ENCODE measurements at places on chromosomes 11 and 22. TPM values are rescaled to one million over a fixed set of nuclear protein-coding genes. Genes with fewer than 3 reads are reported as not detected.

Gene ARFGAP2
- total RNA-seq: 130 TPM

Gene ARHGAP42
- total RNA-seq: 16.1 TPM

DNA sequence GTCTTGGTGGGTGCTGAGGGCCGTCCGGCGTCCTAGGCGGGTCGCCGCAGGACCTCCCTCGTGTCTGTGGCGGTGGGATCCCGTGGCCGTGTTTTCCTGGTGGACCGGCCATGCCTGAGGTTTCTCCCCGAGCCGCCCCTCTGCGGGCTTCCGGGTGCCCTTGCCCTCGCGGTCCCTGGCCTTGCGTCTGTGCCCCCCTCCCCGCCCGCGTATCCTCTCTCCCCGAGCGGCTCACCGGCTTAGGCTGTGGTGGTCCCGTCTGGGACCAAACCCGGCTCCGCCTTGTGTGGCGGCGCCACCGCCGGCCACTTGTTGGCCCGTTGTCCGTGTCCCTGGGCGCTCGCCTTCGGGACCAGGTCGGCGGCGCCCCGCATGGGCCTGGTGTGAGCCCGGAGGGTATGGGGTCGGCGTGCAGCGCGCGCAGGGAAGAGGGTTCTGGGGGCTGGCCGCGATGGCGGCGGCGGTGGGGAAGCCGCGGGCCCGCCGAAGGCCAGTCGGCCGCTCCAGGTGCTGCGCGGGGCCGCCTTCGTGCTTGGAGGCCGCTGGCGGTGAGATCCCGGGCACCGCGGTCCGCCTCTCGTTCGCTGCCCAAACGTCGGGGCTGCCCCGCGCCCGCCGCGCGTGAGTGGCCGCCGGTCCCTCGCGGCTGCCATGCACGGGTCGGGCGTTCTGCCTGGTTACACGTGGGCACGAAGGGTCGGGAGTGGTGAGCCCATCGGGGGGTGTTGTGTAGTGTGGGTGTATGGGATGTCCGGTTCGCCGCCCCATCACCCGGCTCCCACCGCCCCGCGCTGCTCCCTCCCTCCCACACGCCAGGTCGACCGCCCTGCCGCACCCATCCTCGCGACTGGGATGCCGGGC, 3899.1 kb upstream of the OR11H1 start:
- no peaks in the 10 kb centered on the region for H3K4me1 ChIP-seq
- H3K27ac ChIP-seq: no peak overlapping the region
- H3K27me3 ChIP-seq: no peaks in the 10 kb centered on the region
- no peaks in the 10 kb centered on the region for H3K36me3 ChIP-seq
- no peak overlapping the region for H3K4me3 ChIP-seq

- H3K36me3 ChIP-seq: no peaks in the 10 kb centered on the region
- H3K27ac ChIP-seq: no peak overlapping the region
- H3K4me3 ChIP-seq: no peak overlapping the region
- DNase-seq: no peak
- H3K27me3 ChIP-seq: no peaks in the 10 kb centered on the region
These were observed 5.0 kb downstream of the VSTM5 start for GRCh38 chr11:93845181-93846092.

DNA sequence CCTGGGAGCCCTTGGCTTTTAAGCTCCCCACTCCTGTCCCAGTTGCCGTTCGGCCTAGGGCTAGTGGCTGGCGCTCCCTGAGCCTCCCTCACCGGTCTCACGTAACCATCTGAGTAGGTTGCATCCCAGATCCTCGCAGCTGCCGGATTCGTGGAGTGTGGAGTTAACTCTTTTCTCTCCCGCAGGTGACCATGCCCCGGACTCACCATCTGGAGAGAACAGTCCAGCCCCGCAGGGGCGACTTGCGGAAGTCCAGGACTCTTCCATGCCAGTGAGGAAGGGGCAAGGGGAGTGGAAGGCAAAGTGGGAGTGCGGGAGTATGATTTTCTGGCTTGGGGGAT, 902 bp downstream of the MUS81 start:
- peaks cover 30% of the 10 kb centered on the region for H3K36me3 ChIP-seq
- DNase-seq: peak; percentile 34
- no peaks in the 10 kb centered on the region for H3K27me3 ChIP-seq
- peak overlapping the region; percentile 96 for H3K4me3 ChIP-seq
- H3K27ac ChIP-seq: peak overlapping the region; percentile 79

All from PC-9 (cell line).